ENCODE measurements at places on chromosomes 12 and 14.

DNA sequence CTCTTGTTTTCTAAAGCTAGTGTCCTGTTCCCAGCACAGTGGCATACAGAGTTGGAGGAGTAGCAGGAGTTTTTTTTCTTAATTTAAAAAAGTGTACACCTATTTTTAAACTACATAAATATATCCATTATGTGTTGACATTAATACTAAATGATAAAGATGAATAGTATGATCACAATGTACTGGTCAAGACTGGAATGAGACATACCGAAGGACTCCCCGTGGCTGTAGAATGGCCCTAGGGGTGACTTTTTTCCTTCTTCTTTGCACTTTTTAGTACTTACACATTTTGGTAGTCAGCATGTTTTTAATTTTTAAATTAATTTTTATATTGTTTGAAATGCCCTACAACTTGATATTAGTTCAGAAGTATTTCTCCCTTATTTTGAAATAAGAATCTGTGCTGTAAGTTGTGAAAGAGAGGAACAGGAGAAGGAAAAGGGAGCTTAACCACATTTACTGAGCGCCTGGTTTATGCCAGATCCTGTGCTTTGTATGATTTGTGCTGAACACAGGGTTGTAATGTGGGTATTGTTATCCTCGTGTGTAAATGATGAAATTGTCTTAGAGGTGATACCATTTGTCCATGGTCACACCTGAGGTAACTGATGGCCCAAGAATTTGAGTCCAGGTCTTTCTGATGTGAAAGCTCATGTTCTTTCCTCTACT, 136.5 kb downstream of the TGFB3 start:
- no peak for DNase-seq

DNA sequence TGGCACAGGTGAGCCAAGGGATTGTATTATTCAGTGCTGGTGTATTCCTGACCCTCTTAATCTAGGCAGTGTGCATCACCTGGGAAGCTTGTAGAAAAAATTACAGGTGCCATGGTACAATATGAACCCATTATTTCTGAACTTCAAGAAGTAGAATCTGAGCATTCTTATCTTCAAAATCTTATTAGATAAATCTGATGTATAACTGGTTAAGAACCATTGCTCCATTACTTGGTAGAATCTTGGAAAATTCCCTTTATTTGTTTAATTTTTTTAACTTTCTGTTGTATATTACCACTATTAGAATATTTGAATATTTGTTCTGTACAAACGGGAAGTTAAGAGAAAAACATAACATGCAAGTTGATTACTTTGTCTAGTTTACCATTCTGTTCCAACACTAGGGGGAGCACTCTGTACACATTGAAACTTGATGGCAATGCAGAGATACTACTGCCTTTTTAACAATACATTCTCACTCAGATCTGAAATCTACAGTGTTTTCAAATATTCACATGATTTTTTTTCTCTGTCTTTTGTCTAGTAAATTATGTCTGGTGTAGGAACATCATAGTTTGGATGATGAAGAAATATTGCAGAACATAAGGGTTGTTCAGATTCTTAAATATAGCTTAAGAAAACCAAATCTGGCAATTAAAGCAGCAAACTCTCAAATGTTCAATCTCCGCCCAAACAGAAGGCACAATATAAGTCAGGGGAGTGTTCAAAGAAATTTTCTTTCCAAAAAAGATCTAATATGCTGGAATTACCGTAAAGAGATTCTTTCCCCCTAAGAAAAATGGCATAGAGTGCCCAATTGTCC, 196.6 kb downstream of the PCNX1 start:
- peak; percentile 48 for DNase-seq

DNA sequence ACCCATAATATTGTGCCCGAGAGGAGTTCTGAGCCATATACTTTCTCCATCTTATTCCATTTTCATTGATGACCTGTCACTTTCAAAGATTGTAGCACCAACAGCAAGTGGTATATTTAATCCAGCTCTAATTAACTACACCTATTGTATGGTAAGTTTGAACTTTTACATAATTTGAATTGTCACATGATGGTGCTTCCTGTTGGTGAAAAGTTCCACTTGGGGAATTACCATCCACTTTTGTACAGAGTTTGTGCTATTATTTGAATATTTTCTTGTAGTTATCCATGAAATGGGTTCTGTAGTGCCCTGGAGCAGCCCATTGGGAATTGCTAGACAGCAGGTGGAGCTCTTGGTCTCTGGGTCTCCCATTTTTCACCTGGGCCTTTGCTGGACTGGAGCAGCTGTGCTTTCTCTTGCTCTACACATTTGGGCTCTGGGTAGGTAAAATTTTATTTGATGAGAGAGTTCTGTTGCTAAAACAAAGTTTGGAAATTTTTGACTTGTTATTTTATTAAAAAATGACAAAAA, 3.0 kb downstream of the SMCO3 start:
- no peak for DNase-seq

GRCh38 chr12:86721713-86722397, 465.7 kb upstream of the MGAT4C start:
- DNase-seq, result no peak

DNA sequence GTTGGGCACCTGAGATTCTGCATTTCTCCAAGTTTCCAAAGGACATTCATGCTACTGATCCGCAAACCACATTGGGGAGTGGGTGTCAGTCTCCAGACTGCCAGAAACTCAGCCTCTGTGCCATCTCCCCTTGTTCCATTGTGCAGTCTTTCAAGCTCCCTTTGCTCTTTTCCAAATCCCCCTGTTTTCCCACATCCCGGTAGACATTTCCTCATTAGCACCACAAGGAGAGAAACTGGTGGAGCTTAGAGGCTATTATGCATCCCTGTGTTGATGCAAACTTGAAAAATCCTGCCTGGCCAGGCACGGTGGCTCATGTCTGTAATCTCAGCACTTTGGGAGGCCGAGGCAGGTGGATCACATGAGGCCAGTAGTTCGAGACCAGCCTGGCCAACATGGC, 10.7 kb downstream of the CCDC63 start:
- no peak for DNase-seq

GRCh38 chr12:94922561-94922960, 80.9 kb downstream of the NDUFA12 start:
- no peak for DNase-seq

DNA sequence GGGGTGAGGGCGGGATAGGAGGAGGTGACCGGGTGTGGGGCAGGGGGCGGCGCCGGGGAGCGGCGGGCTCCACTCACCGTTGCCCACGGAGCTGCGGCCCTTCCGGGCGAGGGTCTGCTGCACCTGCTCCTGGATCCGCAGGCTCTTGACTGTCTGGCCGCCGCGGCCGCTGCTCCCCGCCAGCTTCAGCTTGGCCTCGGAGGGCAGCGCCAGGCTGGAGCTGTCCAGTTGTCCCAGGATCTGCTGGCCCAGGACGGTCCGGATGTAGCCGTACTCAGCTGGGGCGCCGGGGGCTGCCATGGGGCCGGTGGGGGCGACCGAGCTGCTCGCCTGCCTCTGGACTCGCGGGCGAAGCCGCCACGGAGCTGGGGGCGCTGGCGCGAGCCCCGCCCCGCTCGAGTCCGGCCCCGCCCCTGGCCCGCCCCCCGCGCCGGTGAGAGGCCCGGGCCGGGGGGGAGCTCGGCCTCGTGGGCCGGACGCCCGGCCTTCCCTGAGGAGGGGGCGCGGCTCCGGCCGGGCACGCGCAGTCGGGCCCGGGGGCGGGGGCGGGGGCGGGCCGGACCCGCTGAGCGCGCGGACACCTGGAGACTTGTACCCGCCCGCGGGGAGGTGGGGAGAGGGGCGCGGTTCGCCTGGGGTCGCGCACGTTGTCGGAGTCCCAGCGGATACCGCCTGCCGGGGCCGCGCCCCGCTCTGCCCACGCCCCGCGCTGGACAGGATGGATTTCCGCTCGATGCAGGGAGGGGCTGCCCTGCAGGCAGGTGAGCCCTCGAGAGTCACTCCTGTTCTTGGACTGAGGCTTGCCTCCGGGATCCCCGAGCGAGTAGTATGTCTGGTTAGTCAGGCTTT, at the start of gene PKP2:
Gene PKP2, minus strand, starts transcription at position 346 of the 849 bp plus-strand sequence. Its CDS starts 46 bp downstream, at position 300.
- DNase-seq, result peak; percentile 87

DNA sequence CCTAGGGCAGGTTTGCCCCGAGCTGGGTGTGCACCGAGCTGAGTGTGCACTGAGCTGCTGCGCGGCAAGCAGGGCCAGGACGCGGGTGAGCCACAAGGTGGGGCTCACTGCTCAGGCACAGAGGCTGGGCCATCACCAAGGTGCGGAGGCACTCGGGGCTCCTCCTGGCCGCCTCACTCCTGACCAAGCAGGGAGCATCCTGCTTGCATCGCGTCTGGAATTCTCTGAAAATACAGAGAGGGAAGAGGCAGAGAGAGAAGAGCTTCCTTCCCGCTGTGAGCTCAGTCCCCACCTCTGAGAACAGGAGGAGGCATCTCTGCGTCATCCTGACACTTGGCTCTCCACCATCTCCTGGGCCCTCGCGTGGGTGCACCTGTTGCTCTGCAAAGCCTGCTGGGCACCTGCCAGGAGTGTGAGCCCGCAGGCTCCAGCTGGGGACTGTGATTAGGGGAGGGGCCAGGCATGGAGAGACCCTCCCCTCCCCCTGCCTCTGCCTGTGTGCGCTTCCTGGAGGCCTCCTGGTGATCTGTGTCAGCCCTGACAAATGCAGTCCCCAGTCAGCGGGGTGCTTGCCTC, 116.3 kb downstream of the GLT1D1 start:
- no peak for DNase-seq

GRCh38 chr14:68660495-68660894, 132.4 kb downstream of the ZFP36L1 start:
- DNase-seq, result no peak

DNA sequence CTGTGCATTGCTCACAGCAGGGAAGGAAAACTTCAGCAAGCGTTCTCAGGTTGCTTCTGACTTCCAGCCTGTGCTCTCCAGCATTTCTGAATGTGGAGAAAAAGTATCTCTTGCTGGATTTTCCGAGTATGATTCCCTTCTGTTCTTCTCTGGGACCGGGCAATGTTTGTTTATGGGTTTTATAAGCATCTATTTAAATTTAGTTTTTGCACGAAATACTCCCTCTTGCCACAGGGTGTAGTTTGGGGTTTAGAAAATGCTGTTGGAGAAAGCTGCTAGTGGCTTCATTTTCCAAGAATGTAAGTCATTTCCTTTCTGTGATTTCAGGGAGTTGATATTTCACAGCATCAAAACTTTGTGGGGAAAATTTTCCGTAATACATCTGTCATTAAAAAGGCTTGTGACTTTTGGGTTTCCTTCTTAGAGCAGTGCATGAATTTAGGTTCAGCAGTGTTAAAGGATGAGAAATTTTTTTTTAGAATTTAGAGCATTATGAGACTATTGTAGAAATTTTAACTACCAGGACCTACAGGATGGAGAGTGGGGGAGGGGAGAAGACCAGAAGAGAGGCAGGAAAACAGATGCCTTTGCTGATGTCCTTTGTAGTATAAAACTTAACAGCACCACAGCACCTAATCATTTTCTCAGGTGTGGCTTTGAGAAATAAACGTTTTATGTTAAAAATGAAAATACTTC, 1.5 kb downstream of the FRMD6 start:
- no peak for DNase-seq

- DNase-seq, result no peak
Measured at GRCh38 chr12:32536000-32536345, 136.6 kb downstream of the FGD4 start.

- no peak for DNase-seq
Measured at GRCh38 chr12:118514297-118514696, 137.9 kb downstream of the SUDS3 start.

DNA sequence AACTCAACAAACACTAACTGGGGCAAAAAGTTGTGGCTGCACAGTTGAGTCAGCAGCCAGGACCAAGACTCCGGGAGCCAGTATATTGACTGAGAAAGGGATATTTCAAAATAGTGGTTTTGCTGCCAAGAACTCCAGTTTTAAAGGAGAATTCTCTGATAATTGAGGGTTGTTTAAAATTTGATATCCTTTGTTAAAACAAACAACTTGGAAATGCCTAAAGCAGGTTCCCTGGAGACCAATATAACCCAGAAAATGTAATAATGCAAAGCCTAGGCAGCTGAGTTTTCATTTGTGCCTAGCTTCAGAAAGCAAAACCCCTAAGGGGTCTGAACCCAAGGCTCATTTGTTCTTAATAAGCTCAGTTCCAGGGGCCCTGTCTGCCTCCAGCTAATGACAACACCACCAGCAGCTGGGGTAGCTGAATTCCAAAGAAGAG, 311.7 kb upstream of the CCDC196 start:
- DNase-seq, result no peak

GRCh38 chr14:104345621-104346462, 207.5 kb downstream of the KIF26A start:
- no peak for DNase-seq
